Foreskin melanocyte (primary cell): ENCODE measurements at places on chromosomes 12 and 14.

- no peak for DNase-seq
Observed at GRCh38 chr12:63821781-63822251, 22.7 kb upstream of the SRGAP1 start.

DNA sequence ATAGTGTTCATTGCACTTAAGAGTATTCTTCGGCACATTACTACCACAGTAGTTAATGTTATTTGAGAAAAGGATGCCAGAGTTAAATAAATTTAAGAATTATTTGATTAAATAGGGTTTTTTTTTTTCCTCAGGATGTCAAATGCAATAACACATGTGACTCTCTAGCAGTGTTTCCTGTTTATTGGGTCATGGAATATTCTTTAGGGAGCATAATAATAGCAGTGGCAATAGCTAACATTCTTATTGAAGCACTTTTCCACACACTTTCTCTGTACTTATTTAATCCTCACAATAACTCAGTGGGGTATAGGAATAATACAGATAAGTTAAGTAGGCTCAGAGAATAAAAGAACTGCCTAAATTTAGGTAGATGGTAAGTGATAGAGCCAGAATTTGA lies 44.3 kb downstream of the SCYL2 start:
- DNase-seq: no peak

DNA sequence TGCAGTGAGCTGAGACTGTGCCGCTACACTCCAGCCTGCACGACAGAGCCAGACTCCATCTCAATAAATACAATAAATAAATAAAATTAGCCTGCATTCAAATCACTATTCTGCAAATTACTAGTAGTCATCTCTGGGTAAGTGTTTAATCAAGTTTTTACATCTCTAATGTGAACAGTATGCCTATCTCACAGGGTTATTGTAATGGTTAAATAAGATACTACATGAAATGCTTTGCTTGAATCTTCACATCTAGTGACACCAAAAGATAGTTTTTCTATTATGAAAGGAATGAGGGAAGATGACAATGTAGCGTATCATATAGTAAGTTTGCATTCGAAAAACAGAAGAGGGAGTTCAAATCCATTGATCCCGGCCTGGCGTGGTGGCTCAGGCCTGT lies 2.1 kb downstream of the SRSF9 start:
- DNase-seq: no peak

DNA sequence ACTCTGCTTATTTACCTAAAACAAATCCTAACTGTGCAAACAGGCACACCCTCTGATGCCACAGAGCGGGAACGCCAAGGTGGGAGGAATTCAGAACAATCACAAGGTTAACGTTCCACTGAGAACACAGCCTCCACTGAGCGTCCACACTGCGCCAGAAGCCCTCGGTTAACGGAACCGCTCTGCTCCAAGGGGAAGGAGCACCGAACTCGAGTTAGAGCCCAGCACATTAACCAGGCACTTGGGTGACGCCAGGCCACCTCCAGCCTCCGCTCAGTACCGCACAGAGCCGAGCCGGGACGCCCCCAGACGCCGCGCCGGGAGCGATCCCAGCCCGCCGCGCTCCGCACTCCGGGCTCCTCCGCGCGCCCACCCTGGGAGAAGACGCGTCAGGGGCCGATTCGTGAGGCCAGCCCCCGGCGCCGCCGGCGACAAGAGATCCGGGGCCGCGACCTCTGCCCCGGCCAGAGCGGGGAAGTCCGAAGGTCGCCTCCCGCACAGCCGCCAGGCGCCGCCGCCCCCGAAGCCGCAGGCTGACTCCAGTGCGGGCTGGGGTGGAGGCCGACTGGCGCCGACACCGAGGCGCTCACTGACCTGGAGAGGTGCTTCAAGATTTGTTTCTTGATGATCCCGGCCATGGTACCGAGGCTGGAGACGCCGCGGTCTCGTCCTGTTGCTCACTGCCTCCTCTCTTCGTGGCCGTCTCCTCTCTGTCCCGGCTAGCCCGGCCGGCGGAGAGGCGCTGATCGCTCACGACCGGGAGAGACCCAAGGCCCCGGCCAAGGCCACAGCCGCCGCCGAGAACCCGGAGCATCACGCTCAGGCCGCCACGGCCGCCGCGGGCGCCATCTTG lies 450 bp downstream of the BLTP3B start:
- peak; percentile 32 for DNase-seq

- DNase-seq: no peak
Observed at GRCh38 chr12:95339086-95339788, 121.6 kb downstream of the VEZT start.

- DNase-seq: no peak
Observed at GRCh38 chr12:96343347-96343954, 56.8 kb downstream of the CDK17 start.

GRCh38 chr14:99907761-99908652 lies 114.8 kb downstream of the EML1 start:
- no peak for DNase-seq

DNA sequence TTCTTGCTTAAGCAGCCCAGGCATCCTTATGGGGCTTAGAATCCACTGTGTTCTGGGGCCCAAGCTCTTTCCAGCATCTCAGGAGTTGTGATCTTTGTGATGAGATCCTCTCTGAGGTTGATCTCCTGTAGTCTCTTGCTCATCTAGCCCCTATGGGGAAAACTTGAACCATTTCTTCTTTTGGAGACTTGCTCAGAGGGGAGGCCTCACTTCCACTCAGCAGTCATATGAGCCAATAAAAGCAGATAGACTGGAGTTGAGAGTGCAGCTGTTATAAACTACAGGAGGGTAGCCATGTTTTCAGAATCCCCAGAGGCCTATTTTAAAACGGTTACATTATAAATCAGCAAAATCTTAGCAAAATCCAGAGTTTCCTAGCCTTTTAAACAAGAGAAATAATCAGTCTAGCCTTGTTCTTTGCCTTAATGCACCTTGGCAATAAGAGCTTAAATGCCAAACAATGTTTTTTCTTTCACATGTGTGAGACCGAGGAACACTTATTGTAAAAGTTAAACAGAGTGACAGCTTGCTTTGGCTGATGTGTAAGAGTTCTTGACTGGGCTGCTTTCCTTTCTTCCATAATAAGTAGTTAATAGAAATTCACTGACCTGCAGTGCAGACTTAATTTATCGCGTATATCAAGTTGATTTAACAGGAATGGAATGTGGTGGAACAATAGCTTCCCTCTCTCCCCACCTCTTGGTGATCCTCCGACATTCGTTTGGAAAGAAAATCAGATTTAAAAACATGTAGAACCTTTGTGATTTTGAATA lies 168.3 kb downstream of the NEDD1 start:
- DNase-seq: no peak

- DNase-seq: no peak
Observed at GRCh38 chr12:4563336-4563735, 1.3 kb downstream of the DYRK4 start.

DNA sequence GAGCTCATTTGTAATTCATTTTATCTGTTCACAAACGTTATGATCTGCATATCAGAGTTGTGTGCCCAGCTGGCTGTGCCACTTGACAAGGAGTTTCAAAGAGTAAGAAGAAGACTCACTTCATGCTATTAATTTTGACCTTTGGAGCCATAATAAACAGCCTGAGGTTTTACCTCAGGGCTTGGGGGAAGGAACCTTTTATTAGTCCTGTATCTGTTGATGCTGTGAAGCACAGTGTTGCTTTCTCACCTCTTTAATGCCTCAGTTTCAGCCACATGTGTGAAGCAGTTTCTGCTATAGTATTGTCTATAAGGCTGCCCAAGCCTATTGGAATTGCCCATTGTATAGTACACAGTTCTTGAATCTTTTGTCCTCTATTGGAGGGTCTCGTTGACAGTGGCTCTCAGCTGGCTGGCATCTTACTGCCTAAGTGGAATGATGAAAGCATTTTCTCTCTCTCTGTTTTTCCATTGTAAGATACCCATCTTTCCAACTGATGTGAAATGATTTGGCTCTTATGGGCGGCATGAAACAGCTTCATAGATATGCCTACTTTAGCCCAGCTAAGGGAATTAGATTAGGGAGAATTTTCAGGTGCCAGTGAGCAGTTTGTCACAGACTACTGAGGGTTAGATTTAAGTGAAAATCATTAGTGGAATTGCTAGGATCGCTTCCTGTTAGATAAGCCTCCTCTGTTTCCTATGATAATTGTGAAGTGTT lies 34.7 kb downstream of the GPATCH2L start:
- DNase-seq: no peak

DNA sequence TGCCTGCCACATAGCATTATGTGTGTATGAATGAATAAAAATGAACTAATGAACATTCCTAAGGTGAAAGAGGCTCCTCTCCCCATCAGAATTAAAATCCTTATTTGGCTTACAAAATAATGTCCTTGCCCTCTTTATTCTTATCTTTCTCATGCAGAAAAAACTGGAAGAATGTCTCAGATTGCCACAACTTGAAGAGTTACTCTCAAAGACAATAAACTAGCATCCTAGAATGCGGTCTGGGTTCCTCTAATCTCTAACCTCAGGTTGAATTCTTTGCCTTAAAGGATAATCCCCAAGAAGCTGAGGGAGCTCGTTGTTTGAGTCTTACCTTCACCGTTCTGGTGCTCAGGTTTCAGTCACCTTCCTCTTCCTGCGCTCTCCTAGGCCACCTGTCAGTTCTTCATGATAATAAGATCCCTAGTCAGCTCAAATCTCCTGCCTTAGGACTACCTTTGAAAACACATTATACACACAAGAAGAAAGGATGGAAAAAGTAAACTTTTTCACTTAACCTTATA lies 147.1 kb downstream of the PHLDA1 start:
- no peak for DNase-seq

DNA sequence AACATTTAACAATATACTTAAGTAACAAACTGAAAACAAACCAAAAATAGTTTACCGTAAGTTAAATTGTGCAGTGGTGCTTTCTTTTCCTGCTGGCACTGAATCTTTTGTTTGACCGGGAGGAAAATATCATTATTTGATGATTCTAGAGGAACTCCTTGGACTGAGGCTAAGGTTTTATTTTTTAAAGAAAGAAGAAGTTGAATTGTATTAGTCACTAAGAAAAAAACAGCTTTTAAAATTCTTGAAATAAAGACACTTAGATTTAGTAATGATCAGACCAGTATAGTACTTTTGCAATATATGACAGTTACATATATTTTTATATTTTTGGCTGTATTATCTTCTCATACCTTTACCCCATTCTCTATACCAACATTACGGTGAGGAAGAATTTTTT lies 10.3 kb downstream of the MIS18BP1 start:
- DNase-seq: no peak

- no peak for DNase-seq
Observed at GRCh38 chr14:92866901-92867865, 55.8 kb upstream of the CHGA start.

GRCh38 chr12:39443929-39444209 lies 949 bp upstream of the KIF21A start:
- DNase-seq: peak; percentile 46

DNA sequence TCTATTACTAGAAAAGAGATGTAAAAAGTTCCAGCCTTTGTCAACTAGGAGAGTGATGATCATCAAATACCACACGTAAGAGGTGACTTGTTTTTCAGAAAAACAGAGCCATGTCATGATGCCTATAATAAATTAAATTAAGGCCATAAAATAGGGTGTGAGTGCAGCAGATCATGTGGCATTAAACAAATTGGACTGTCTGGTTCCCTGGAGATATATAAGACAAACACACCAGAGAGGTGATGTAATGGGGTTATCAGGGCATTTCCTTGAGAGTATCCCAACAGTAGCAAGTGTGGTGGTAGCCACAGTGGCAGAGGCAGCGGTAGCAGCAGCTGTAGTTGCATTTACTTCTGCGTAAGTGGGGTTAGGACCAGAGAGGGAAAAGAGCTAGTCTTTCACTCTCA lies 14.6 kb upstream of the GALNT6 start:
- no peak for DNase-seq

- no peak for DNase-seq
Observed at GRCh38 chr12:54126696-54127537, 61.9 kb downstream of the SMUG1 start.

GRCh38 chr12:77724367-77724957 lies 106.2 kb upstream of the NAV3 start:
- peak; percentile 46 for DNase-seq

GRCh38 chr14:98754343-98755020 lies 517.5 kb downstream of the BCL11B start:
- peak; percentile 3 for DNase-seq
